ENCODE measurements at places on chromosomes 6 and 20.

- DNase-seq, result no peak
Measured at GRCh38 chr6:168960551-168961263, 292.9 kb downstream of the THBS2 start.

DNA sequence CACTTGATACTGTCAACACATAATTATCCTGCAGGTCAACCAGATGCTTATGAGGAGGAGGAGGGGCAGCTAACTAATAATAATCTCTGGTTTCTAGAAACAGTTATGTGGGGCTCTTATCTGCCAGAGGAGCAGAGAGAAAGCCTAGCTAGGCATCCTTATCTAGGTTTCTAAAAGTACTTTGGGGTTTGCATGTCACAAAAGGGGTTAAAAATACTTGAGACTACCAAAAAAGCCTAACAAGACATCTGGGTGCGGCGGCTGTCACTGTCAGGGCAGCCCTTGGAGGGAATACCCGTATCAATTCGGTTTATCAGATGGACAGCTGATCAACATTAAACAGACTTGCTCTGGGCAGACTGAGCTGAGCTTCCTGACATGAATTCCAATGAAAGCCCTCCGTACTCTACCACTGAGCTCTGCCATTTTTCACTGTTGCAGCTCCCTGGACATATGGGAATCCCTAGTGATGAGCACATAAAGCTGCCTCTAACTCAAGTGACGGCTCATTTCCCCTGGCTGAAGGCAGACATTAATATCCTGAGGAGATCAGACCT lies 166.6 kb downstream of the PDSS2 start:
- no peak for DNase-seq

GRCh38 chr6:22764496-22764895 lies 195.1 kb downstream of the HDGFL1 start:
- no peak for DNase-seq

- no peak for DNase-seq
Measured at GRCh38 chr6:219019-219570, 73.2 kb upstream of the DUSP22 start.

DNA sequence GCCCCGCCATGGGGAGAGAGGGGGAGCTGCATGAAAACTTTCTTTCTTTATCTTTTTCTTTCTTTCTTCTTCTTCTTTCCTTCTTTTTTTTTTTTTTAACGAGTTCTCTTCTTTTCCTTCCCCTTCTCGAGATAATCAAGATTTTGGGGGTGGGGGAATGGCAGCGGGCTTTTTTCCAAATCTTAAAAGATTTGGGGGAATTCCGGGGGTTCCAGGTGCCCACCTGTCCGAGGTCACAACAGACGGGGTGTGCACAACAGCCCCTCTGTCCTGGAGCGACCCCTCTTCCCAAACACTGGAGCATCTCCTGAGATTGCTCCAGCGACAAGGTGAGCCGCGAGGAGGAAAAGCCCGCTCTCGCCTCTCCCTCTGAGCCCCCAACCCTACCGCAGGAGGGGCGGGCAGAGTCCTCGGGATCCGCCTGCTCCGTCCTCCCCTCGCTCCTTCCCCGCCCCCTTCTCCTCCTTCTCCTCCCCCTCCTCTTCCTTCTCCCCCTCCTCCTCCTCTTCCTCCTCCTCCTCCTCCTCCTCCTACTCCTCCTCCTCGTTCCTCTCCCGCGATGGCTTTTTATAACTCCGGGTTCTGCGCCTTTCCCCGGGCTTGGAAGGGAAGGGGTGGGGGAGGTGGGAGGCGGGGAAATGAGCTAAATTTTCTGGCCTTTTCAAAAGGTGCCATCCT lies 689 bp upstream of the KCNB1 start:
- DNase-seq, result no peak

GRCh38 chr6:168027521-168027920 lies 30.1 kb downstream of the KIF25 start:
- no peak for DNase-seq

DNA sequence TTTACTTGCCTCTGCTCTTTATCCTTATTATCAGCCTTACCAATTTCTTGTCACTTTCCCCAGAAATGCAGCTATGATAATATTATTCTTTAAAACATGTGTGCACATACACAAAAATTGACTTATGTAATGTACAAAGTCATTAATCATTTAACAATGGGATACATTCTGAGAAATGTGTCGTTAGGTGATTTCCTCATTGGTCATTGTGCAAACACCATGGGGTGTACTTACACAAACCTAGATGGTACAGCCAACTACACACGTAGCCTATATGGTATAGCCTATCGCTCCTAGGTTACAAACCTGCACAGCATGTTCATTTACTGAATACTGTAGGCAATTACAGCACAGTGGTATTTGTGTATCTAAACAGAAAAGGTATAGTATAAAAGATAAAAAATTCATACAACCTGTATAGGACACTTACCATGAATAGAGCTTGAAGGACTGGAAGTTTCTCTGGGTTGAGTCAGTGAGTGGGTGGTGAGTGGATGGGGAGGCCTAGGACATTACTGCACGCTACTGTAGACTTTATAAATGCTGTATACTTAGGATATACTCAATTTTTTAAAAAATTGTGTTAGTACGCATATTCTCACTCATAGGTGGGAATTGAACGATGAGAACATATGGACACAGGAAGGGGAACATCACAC lies 56.9 kb downstream of the HIVEP1 start:
- DNase-seq, result no peak

GRCh38 chr6:20038410-20039204 lies 173.7 kb downstream of the MBOAT1 start:
- DNase-seq, result no peak

All from stimulated activated CD4-positive, alpha-beta T cell treated with anti-CD3 and anti-CD28 coated beads, TNF-alpha, amount 100 ng/mL, for 1 hour (primary cell).